Brain (organoid and tissue), 16 donors: ENCODE measurements at places on chromosomes 2 and 18.
A peak's percentile ranks its signal among the peaks of the same experiment; 100 is the strongest.

DNA sequence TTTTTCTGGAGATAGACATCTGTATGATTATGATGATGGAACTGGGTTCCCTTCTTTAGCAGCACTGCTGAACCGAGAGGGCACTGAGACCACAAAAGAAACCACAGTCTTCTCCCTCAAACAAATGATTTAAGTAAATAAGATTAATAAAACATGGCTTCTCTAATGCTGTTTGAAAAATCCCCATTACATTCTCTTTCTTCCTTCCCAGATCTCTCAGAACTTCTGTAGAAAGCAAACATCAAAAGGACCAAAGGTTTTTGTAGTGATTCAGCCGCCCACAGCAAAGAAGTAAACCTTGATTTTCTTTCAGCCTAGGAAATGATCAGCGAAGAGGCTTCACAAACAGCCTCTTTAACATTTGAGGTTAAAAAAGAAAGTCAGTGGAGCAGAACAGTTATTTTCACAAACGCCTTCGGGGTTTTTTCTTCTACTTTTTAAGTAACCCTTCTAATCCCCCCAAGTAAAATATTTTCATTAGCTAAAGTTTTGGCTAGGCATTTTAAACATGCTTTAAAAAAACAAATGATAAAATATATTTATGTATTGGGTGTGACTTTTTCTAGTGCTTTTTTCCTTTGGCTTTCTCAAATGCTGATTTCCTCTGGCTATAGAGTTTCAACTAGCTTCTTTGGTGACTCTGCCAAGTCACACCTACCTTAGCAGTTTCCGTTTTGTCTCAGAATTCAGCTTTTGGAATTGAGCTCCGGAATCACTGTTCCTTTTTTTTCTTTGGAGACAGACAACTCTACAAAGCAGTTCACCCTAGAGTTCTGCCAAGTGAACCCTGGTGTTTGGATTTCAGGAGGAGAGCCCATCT is 89.6 kb downstream of the UPP2 start:
- DNase-seq = peak; percentile 40

DNA sequence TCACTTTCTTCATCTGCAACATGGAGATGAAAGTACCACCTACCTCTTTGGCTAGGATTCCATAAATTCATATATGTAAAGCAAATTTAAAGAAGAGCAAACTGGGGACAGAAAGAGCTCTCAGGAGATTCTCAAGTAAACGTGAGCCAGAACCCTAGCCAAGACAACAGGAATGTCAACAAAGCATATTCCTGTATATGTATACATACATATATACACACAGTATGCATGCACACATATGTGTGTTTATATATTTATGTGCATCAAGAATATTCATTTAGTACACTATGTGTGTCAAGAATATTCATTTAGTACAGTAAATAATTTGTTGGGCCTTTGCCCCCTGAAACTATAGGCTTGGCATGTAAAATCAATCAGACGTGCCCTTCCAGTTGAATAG is 574.4 kb upstream of the KLHL29 start:
- no peak for DNase-seq

DNA sequence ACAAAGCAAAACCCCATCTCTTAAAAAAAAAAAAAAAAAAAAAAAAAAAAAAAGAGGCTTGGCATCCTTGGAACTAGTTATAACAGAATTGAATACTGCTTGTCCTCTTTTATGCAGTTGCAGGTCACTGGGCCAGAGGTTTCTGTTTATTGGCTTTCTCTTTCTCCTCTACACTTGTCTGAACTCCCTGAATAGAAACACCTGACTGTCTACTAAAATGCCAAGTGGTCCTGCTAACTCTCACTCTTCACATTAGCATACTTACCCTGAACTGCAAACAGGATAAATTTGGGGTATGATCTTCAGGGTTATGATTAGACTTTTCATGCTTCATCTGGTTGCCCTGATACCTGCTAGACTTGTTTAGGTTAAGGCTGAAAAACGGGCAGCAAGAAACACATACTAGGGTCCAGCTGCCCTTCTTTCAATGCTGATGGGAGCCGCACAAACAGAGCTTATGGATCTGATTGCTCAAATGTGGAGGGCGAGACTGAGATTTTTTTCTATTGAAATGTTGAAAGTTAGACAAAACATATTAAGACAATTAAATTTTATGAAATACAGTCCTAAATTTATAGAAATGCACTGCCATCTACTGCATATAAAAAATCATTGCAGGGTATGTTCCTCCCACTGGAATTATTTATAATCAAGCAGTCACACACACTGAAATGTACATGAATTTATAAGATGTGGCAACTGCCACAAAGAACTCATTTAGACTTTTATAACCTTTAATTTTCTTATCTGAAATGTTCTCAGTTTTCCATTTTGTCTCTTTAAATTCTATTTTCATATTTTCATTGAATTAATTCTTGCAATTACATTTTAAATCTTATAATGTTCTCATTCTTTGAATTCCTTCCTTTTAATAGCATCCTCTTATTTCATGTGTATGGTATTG is 40.8 kb downstream of the GTF3C3 start:
- DNase-seq = peak; percentile 42

- DNase-seq = peak; percentile 53
Observed at GRCh38 chr18:44851856-44852621, 171.4 kb downstream of the SETBP1 start.

DNA sequence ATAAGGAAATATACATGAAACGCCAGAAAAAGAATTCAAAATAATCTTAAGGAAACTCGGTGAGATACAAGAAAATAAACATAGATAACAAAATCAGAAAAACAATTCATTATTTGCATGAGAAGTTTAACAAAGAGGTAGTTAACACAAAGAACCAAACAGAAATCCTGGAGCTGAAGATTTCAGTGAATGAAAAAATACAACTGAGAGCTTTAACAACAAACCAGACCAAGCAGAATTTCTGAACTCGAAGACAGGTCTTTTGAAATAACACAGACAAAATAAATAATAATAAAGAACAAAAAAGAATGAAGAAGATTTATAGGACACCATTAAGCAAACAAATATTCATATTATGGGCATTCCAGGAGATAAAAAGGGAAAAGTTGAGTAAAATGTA is 204.7 kb downstream of the ATAD2B start:
- DNase-seq = no peak
